Lower leg skin (tissue), 4 donors: ENCODE measurements at places on chromosomes 13 and 19. TPM values are rescaled to one million over a fixed set of nuclear protein-coding genes. Genes with fewer than 3 reads are reported as not detected.

GRCh38 chr13:28037399-28037798 is 48.9 kb upstream of the URAD start:
- no peak for DNase-seq

- no peak for DNase-seq
Observed at GRCh38 chr19:51654783-51655182, 8.2 kb upstream of the SIGLEC14 start.

- no peak for DNase-seq
Observed at GRCh38 chr13:44313674-44314073, 60.0 kb upstream of the SERP2 start.

GRCh38 chr13:110500341-110500740 is 61.2 kb downstream of the RAB20 start:
- no peak for DNase-seq

The NUCB1 gene
- 211 TPM for total RNA-seq
